ENCODE measurements at places on chromosomes 1 and 21. TPM values are rescaled to one million over a fixed set of nuclear protein-coding genes. Genes with fewer than 3 reads are reported as not detected.

C2CD2 gene
- total RNA-seq, result 25.0 TPM

MATN1 gene
- not detected for total RNA-seq

LCE2C gene
- not detected for total RNA-seq

RPE65 gene
- not detected for total RNA-seq

STRIP1 gene
- total RNA-seq, result 52.2 TPM

NPR1 gene
- total RNA-seq, result 1.6 TPM

FCRL6 gene
- not detected for total RNA-seq

EXO5 gene
- total RNA-seq, result 10.6 TPM

CATSPERE gene
- 1.7 TPM for total RNA-seq

KRTAP15-1 gene
- not detected for total RNA-seq

MPL gene
- not detected for total RNA-seq

GART gene
- total RNA-seq, result 109 TPM

KRTAP19-1 gene
- total RNA-seq, result not detected

ZMPSTE24 gene
- 110 TPM for total RNA-seq

VWA5B1 gene
- not detected for total RNA-seq

PSRC1 gene
- 23.3 TPM for total RNA-seq

CD101 gene
- under 0.01 TPM for total RNA-seq

NTNG1 gene
- total RNA-seq, result 2.9 TPM

FMO3 gene
- 0.64 TPM for total RNA-seq

ITLN2 gene
- not detected for total RNA-seq

CRYAA gene
- not detected for total RNA-seq

PEA15 gene
- 138 TPM for total RNA-seq

BECN2 gene
- total RNA-seq, result not detected

PDE4B gene
- 52.8 TPM for total RNA-seq

METTL18 gene
- total RNA-seq, result 6.5 TPM

DRAXIN gene
- not detected for total RNA-seq

EPHA8 gene
- total RNA-seq, result not detected

HOOK1 gene
- not detected for total RNA-seq

LCE6A gene
- not detected for total RNA-seq

RSPH1 gene
- total RNA-seq, result not detected

PLXNA2 gene
- 1.9 TPM for total RNA-seq

GBP7 gene
- not detected for total RNA-seq

ATP6V1G3 gene
- 0.43 TPM for total RNA-seq

TNFRSF4 gene
- 0.43 TPM for total RNA-seq

KPRP gene
- not detected for total RNA-seq

PTPN22 gene
- total RNA-seq, result 0.86 TPM

LAD1 gene
- not detected for total RNA-seq

ARMH1 gene
- 0.43 TPM for total RNA-seq

Measured in fibroblast of villous mesenchyme (primary cell).